Activated CD4-positive, alpha-beta T cell treated with anti-CD3 and anti-CD28 coated beads for 1 hour (primary cell): ENCODE measurements at places on chromosomes 13 and 19.

DNA sequence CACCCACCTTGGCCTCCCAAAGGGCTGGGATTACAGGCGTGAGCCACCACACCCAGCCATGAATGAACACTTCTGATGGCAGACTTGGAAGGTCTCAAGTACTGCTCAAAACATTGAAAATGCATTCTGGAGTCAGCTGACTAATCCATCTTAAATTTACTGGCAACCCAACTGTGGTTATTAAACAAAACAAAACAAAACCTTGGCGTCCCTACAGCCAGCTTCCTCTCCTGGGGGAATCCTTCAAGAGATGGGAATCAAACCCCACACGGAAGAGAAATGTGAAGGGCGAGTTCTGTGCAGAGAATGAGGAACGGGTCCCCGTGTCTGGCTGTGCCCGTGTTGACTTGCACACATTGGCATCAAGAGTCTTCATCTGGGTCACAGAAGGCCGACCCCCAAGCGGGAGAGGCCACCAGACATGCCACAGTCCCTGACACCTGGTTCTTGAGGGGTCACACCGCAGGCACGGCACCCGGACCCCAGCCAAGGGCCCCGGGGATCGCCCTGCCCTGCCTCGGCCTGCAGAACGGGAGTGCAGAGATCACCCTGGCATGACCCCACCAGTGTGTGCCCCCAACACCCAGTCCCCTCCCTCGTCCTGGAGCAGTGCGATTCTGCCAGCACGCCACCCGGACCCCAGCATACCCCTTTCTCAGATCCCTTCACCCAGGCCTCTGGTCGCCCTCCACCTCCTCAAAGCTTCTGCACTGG is 3.2 kb downstream of the MAP2K2 start:
- DNase-seq: no peak

DNA sequence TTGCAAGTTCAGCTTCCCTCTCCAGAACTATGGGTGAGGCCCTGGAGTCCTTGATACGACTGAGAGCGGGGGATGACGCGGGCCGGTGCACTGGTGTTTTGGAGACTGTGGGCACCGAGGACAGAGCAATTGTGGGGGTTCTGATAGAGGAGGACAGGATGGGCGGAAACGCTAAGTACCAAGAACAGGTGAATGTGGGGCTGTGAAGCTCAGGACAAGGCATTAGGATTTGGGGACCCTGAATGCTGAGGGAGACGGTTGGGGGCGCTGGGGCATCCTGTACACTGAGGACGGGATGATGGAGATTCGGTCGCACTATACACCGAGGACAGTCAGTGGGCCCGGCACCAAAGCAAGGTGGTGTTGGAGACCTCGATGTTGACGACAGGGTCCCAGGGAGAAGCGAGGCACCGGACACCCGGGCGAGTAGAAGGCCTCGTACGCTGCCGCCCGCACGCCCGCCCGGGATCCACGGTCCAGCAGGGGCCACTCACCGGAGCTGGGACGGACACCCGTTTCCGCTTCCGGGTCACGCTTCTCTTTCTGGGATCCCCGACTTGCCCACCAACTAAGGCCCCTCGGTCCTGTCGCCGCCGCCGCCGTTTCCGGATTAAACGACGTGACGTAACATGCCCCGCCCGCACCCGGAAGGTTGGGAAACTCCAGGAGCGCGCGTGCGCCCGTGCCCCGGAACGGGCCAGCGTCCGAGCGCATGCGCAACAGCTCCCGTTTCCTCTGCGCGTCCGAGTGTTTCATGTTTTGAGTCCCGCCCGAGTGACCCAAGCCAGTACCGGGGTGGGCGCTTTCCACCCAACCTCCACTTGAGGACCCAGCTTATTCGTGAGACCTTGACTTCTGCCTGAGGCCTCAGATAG is at the start of gene CHMP2A:
TSS of gene CHMP2A (minus strand) at position 612 of the 875 bp plus-strand sequence. CDS start 893 bp downstream, outside the sequence.
- peak; percentile 96 for DNase-seq

DNA sequence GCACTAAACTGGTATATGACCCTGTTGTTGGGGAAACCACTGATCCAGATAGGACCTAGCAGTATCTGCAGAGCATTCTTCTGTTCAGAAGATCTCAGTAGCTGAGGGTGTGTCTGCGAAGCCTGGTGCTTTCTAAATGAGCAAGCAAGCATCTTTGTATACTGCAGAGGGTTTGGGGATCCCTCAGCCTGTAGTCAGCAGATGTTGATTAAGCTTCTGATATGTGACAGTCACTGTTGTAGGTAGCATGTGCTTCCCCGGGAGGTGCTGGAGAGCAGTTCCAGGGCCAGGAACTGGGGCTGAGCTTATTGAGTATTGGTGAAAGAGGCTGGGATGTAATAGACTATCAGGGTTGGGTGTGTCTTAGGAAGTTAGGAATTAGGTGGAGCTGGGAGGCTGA is 1.5 kb downstream of the SCAF1 start:
- no peak for DNase-seq

DNA sequence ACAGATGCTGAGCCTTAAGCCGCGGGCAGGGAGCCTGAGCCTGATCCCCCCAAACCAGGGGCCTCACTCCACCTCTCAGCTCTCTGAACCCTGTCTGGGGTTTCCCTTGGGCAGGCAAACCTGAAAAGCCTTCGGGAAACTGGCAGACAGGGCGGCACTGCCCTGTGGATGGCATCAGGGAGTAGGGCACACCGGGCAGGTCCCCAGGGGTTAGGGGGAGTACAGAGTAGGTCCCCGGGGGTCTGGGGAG is 9.7 kb downstream of the MKNK2 start:
- no peak for DNase-seq

- DNase-seq: peak; percentile 24
Observed at GRCh38 chr19:29845574-29846176, 33.9 kb downstream of the CCNE1 start.

GRCh38 chr19:47020992-47021496 is 1.4 kb downstream of the NPAS1 start:
- DNase-seq: no peak

GRCh38 chr19:5935473-5936291 is 21.6 kb downstream of the CAPS start:
- no peak for DNase-seq

GRCh38 chr19:30330266-30330665 is 41.9 kb upstream of the ZNF536 start:
- no peak for DNase-seq
